ENCODE measurements at places on chromosomes 16 and 17.

DNA sequence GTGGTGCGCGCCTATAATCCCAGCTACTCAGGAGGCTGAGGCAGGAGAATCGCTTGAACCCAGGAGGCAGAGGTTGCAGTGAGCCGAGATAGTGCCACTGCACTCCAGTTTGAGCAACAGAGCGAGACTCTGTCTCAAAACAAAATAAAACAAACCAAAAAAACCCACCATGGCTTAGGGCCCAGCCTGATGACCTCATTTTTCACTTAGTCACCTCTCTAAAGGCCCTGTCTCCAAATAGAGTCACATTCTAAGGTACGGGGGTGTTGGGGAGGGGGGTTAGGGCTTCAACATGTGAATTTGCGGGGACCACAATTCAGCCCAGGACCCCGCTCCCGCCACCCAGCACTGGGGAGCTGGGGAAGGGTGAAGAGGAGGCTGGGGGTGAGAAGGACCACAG, 1.4 kb upstream of the STH start:
- DNase-seq: no peak

- DNase-seq: no peak
Measured at GRCh38 chr16:67162506-67163163, 1.9 kb upstream of the HSF4 start.

DNA sequence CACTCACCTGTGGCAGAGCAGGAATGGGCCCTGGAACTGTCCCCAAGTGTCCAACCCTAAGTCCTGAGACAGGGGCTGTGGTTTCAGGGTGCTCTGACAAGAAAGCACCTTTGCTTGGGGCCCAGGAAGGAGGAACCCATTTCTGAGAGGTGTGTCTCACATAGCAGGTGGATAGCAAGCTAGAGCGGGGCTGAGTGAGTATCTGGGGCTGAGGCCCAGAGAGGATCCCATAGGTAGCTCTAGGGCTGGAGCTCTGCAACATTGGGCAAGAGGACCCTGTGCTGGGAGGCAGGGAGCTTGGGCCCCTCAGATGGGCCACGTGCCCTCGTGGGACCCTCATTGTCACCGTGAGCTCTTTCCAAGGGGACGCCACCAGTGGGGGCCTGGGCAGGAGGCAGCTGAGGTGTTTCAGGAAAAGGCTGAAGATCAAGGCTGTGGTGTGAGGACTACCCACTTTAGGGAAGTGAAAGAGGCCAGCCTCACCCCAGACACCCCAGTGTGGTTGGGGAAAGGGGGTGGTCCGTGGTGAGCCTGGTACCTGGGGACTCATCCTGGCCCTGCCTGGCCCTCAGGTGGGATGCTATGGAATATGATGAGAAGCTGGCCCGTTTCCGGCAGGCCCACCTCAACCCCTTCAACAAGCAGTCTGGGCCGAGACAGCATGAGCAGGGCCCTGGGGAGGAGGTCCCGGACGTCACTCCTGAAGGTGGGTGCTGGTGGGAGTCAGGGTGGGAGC, 5.3 kb downstream of the DEF8 start:
- DNase-seq: no peak

- DNase-seq: no peak
Measured at GRCh38 chr17:80259457-80260068, 1.1 kb upstream of the RNF213 start.

DNA sequence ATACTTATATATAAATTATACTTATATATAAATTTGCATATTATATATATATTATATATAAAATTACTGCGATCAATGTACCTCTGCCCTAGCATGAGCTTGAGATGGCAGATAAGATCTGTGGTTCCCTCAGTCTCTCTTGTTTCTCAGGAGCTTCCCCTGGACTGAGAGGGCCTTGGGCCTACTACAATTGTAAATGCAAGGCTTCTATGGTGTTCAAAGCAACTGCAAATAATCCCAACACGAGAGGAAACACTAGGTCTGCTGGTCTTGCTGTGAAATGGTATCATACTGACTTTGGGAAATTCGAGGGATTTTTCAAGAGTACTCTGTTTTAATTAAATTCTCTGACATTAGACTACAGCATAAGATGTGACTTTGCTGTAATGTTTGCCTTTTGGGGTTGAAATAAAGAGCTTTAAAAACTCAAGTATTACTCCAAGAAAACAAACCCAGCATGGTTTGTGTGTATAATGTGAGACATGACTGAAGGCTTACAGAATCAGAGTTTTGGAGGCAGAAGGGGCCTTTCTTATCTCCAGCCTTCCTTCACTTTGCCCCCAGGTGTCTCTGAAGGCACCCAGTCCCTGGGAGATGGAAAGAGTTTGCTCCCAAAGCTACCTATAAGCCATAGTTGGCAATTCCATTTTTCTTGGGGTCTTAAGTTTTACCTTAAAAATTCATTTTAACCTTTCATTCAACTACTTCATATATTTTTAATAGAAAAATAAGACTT, 24.2 kb downstream of the ACSM1 start:
- no peak for DNase-seq

GRCh38 chr16:27818246-27818645, 245.3 kb downstream of the GSG1L start:
- DNase-seq: no peak

GRCh38 chr17:36736201-36737156, 135.1 kb downstream of the MRM1 start:
- DNase-seq: no peak

- peak; percentile 61 for DNase-seq
Measured at GRCh38 chr17:8103549-8103948, 14.8 kb downstream of the ALOXE3 start.

GRCh38 chr16:68309799-68310198, 947 bp downstream of the SLC7A6OS start:
- no peak for DNase-seq

DNA sequence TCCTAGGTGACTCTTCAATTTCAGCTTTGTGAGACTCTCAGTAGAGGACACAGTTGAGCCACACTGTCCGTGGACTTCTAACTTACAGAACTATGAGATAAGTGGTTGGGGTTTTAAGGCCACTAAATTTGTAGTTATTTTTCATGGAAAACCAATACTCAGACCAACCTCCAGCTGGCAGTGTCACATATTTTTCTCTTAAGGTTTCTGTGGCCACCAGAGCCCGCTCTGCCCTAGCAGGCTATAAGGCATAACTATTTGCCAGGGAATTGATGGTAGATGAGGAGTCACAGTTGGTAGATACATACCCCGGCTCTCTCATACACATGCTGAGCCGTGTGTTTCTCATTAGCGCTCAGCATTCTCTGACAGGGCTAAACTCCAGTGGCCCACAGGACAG, 336.8 kb upstream of the MON1B start:
- no peak for DNase-seq

- peak; percentile 45 for DNase-seq
Measured at GRCh38 chr17:65593855-65594845, 32.7 kb upstream of the AXIN2 start.

GRCh38 chr16:26070302-26071100, 378.7 kb downstream of the HS3ST4 start:
- no peak for DNase-seq

DNA sequence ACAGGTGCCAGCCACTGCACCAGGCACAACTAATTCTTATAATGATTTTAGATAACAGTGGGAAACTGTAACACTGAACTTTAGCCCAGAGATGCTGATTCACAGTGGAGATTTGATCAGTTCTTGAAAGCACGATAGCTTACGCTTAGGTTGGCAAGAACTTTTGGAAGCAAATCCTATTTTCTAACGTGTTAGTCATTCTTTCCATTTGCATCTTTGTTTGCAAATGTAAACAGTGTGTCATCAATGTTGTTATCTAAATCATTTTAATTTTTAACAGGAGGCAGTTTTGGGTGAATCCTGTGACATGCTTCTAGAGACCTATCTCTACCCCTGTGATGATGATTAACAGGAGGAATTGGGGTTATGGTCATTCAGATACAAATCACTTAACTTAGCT, 35.7 kb upstream of the GNA13 start:
- DNase-seq: no peak

DNA sequence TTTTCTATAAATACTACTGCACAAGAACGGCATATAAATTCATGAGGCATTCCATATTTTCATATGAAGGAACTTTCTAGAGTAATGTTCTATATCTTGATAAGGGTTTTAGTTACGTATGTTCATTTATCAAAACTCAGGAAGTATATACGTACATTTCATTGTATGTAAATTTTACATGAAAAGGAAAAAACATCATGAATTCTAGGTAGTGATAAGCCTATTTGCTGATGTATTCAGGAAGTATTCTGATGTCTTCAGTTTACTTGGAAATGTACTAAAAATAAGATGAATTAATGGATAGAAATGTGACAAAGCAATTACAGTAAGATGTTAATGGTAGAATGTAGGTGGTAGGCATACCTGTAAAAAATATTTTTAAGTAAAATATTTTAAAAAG, 4.7 kb downstream of the DGKE start:
- no peak for DNase-seq

- DNase-seq: no peak
Measured at GRCh38 chr17:7634384-7634783, 4.4 kb downstream of the SHBG start.

DNA sequence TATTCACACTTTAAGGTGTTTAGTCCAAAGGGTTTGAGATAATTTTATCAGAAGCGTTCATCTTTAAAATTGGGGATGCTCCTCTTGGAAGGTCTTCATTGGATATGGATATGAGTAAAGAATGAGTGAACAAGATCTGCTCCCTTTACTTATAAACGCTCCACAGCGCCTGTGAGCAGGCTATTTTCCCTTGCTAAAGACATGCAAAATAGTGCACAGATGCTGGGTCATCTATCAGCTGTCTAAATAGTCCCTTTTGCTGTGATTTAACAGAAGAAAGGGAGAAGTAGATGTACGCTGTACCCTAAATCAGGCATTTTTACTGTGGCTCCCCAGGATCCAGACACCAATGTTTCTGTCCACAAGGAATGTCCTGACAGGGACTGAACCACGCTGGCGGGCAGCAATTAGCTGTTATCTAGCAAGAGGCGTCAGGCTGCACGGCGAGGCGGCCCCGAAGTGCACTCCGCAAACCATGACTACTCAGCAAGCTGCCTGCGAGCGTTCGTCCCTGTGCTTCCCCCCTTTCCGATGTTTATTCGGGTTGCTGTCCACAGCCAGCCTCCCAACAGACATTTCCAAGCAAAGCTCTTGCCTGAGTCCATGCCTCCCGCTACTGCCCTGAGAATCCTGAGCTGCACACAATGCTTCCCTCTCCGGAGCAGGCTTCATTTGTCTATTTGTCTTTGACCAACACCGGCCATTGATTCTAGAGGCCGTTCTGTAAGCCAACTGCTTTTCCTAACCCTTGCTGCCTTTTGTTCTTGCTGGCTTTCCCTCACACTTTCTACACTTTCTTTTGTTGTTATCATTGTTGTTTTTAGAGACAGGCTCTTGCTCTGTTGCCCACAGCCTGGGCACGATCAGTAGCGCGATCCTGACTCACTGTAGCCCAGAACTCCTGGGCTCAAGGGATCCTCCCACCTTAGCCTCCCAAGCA, 55.7 kb upstream of the CNEP1R1 start:
- DNase-seq: no peak

DNA sequence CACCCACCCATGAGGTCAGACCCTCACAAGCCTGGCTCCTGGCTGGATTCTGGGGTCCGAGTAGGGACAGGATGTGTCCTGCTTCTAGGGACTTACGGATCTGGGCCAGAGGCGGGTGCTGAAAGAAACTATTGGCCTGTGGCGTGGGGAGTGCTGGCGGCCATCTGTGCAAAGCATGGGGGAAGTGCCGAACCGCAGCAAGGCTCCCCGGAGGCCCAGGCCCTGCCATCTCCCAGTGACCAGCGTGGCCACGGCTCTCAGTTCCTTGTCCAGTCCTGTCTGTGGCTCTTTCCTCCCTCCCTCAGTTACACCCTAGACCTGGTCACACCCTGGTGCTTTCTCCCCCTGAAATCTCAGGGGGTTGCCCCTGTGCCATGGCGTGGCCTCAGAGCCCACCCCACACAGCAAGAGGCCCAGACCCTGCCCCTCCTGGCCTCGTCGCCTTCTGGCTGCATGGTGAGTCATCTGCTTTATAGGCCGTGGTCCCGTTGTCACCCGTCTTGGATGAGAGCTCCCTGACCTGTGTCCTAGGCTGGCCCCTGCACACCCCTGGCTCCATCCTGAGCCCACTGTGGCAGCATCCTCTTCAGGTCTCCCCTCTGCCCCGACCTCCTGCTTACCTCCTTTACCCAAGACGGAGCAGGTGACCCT, 54.5 kb downstream of the PRMT7 start:
- DNase-seq: no peak
